Hematopoietic multipotent progenitor cell treated with erythropoietin and hydrocortisone succinate and interleukin-3 and kit ligand, for 4 days (in vitro differentiated cells): ENCODE measurements at places on chromosomes 12 and 14.

- DNase-seq, result no peak
Measured at GRCh38 chr14:51014625-51015024, 70.3 kb upstream of the PYGL start.

GRCh38 chr14:77203611-77204458 is 22.2 kb downstream of the TMEM63C start:
- DNase-seq, result no peak

DNA sequence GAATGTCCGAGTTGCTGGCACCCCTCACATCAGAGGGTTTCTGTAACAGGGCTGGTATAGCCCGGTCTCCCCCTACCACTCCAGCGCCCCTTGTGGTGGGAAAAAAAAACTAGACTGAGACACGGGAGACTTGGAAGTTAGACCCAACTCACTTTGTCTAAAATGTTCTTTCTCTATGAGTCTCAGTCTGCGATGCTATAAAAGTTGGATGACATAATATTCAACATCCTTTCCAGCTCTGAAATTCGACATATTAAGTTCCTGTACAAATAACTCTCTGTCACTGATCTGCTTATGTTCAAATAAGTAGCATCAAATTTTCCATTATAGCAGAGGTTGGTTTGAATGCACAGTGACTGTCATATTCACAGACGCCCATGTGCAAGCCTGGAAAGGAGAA is 25.7 kb upstream of the TC2N start:
- peak; percentile 67 for DNase-seq

- no peak for DNase-seq
Measured at GRCh38 chr12:19836456-19836855, 397.2 kb downstream of the AEBP2 start.

DNA sequence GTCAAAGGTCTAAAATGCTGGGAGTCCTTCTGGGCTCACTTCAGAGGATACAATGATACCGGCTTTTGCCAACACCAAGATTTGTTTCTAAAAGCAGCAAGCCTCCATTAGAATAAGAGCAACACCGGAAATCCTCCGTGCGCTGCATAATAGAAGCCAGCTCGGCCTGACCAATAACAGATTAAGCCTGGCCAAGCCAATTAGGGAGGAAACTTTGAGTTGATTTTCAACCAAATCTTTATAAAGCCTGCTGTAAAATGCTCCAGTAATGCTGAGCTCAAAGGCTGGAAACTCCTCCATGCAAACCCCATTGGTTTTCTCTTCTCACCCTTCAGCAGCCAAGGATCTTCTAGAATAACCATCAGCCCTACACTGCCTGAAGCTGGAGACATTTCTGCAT is 150.1 kb downstream of the NTF3 start:
- no peak for DNase-seq

- DNase-seq, result no peak
Measured at GRCh38 chr14:33586806-33587205, 364.1 kb downstream of the EGLN3 start.

GRCh38 chr12:64992641-64993040 is 128.5 kb downstream of the WIF1 start:
- no peak for DNase-seq

DNA sequence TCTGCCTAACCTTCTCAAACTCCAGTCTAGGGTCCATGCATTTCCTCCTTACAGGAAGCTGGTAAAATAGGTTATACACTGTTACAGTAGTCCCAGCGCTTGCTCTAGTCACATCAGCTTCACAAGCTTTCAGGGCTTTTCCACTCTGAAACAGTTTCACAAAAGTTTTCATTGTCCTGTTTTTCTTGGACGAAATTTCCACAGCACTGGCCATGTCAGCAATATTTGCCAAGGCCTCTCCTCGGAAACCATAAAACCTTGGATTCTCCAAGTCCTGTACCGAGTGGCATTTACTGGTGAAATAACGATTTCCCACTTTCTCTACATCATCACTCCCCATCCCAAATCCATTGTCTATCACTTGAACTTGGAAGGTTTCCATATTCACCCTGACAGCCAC is 2.1 kb downstream of the MLH3 start:
- no peak for DNase-seq

- no peak for DNase-seq
Measured at GRCh38 chr14:100542619-100543205, 44.5 kb downstream of the BEGAIN start.

- no peak for DNase-seq
Measured at GRCh38 chr12:49044660-49045059, 15.9 kb downstream of the KMT2D start.

- no peak for DNase-seq
Measured at GRCh38 chr12:57712701-57713100, 18.8 kb downstream of the OS9 start.

GRCh38 chr12:77594366-77594765 is 236.3 kb upstream of the NAV3 start:
- DNase-seq, result no peak

DNA sequence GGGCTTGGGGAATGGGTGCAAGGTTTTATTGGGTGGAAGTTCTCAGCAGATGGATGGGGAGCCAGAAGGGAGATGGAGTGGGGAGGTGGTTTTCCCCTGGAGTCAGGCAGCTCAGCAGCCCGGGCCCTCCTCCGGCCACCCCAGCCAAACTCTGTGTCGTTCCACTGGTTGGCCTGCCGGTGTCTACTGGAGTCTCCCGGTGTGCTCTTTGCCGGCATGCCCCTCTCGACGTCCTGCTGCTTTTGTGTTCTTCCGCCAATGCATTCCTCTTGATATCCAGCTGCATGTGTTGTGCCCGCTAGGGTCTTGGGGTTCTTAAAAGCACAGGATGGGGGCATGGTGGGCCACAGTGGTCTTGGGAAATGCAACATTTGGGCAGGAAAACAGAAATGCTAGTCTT is 72.8 kb downstream of the SEC23A start:
- no peak for DNase-seq

DNA sequence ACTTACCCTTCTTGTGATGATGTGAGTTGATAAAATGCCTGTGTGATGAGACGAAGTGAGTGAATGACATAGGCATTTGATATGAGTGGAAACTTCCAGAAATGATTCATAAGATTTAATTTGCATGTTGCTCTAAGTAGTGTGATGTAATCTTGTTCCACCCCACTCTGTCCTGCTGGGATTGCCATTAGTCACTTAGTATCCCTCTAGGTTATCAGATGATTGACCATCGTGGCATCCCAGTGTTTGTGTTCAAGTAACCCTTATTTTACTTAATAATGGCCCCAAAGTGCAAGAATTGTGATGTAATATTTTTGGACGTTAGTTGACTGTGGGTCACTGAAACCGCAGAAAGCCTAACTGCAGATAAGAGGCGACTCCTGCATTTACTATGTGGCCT is 214.4 kb upstream of the DIO2 start:
- no peak for DNase-seq

- peak; percentile 83 for DNase-seq
Measured at GRCh38 chr12:125773033-125773640, 707.9 kb downstream of the AACS start.

DNA sequence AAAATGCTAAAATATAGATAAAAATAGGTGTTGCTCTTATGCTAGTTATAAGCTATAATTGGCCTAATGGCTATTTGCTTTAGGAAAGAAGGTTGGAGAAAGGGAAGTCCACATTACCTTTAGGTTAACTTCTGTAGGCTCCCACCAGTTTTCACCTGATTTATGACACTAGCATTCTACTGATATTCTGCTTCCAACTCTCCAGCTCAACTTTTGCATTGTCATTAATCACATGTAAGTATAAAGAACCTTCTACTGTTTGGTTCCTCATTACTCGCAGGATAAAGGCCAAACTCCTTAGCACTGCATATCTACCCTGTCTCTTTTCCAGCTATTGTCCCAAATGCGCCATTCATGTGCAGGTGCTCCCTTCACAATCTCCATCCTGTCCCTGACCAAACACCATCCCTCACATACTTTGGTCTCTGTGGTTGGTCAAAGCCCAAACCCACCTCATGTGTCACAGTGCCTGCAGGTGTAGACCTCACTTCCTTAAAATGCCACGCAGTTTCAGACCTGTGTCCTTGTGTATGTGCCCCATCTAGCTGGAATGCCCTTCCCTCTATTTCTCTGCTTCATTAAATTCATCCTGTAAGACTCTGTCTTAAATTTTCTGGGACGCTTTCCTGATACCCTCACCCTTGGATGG is 3.3 kb downstream of the DDHD1 start:
- DNase-seq, result peak; percentile 53

- DNase-seq, result no peak
Measured at GRCh38 chr12:123444092-123445026, 7.9 kb upstream of the RILPL2 start.

DNA sequence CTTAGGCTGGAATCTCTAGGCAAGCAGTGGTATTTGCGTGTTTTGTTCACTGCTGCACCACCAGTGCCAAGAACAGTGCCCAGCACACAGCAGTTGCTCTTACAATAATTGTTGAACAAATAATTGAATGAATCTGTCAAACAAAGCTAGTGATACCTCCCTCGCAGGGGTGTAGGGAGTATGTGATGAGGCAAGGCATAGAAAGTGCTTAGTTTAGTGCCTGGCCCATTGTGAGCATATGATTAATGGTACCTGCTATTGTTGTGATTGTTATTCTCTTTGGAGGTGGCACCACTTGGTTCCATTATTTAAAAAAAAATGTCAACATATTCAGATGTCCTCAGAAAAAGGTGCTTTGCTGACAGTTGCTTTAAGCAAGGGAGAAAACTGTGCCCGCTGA is 210.1 kb upstream of the TBX3 start:
- DNase-seq, result no peak

- DNase-seq, result no peak
Measured at GRCh38 chr12:55425954-55426353, at the start of gene OR6C76. TSS of gene OR6C76 (plus strand) at chr12:55426254. CDS start at chr12:55426254, 0 bp downstream.

GRCh38 chr14:26594148-26594547 is 3.7 kb downstream of the NOVA1 start:
- DNase-seq, result no peak

- peak; percentile 89 for DNase-seq
Measured at GRCh38 chr12:54294152-54294952, 6.5 kb downstream of the NFE2 start.

DNA sequence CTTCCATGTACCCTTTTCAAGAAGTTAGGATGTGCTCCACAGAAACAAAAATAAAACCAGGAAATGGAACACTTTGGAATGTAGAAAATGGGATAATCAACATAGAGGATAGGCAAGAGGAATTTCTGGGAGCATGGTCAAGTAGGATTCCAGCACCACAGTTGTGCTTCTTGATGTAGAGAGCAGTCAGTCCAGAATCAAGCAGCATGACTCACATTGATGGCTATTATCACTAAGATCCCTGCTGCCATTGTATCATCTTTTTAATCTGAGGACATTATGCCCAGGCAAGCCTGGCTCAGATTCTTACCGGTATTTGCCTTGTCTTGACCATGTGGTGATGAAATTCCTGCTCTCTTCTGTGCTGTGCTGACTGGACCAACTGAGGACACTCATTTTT is 5.7 kb downstream of the ETFRF1 start:
- DNase-seq, result no peak

DNA sequence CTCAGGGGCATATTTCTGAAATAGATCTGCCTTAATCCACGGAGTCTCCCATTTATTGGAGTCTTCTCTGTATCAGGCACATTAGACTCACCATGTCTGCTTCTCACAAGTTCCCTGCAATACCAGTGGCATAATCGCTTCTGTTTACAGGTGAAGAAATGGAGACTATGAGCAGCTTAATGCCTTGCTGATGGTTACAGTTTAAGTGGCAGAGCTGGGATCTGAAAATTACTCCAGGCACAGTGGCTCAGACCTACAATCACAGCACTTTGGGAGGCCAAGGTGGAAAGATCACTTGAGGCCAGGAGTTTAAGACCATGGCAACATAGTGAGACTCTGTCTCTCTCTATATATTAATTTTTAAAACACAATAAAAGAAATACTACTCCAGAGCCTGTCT is 7.3 kb upstream of the RIC8B start:
- DNase-seq, result no peak

- peak; percentile 82 for DNase-seq
Measured at GRCh38 chr12:47276621-47277309, 197.0 kb upstream of the AMIGO2 start.

DNA sequence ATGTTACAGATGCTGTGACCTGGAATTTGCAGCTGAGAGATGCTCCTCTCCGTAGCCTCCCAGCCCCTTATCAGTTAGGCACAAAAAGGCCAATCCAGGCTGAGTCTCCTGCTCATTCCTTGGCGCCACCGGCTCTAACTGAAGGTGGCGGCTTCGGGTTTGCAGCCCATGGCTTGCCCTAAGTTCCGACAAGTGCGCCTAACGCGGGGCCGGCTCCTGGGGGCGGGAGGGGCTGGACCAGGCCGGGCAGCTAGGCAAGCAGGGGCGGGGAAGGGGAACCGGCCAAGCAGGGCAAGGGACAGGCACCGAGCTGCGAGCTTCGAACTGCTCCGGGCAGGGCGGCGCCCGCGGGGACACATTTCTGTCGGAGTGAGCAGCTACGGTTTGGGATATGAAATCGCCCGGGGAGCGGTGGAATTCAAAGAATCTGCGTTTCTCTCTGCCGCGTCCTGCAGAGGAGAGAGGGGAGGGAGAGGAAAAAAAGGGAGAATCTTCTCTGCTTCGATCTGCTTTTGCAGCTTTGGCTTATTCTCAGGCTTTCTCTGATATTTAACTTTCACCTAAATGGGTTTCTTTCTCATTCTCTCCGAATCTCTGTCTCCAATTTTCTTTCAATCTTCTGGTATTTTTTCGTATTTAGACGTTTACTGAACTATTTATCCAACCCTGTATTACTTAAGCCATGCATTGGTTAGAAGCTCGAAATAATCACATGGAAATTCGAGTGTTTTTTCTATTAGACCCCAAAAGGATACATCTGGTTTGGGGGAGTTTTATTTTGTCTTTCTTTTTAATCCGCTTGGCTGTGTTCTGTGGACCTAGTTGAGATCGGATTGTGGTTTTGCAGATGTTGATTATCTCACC is 1.6 kb upstream of the HOXC12 start:
- no peak for DNase-seq

- peak; percentile 57 for DNase-seq
Measured at GRCh38 chr12:119804011-119804641, 73.0 kb downstream of the CIT start.

GRCh38 chr14:56812364-56813141 is 2.3 kb upstream of the OTX2 start:
- DNase-seq, result no peak
